ENCODE measurements at places on chromosomes 7 and 10. TPM values are rescaled to one million over a fixed set of nuclear protein-coding genes. Genes with fewer than 3 reads are reported as not detected.

RFC2 gene
- polyA plus RNA-seq = 46.6 TPM

SGMS1 gene
- polyA plus RNA-seq = 12.4 TPM

PRR15 gene
- not detected for polyA plus RNA-seq

COBL gene
- polyA plus RNA-seq = not detected

CYP2E1 gene
- not detected for polyA plus RNA-seq

LRRC4 gene
- not detected for polyA plus RNA-seq

MUC3A gene
- not detected for polyA plus RNA-seq

PLA2G12B gene
- not detected for polyA plus RNA-seq

SEMA3D gene
- polyA plus RNA-seq = not detected

SH3PXD2A gene
- polyA plus RNA-seq = 1.2 TPM

CADPS2 gene
- not detected for polyA plus RNA-seq

CLEC5A gene
- not detected for polyA plus RNA-seq

PON3 gene
- polyA plus RNA-seq = not detected

SPDYE2 gene
- polyA plus RNA-seq = 1.2 TPM

SPDYE2B gene
- polyA plus RNA-seq = not detected

TAS2R39 gene
- polyA plus RNA-seq = not detected

CCDC3 gene
- polyA plus RNA-seq = not detected

CFTR gene
- not detected for polyA plus RNA-seq

SMC3 gene
- 70.1 TPM for polyA plus RNA-seq

LAMTOR4 gene
- 443 TPM for polyA plus RNA-seq

CALHM3 gene
- not detected for polyA plus RNA-seq

AKR1C8 gene
- not detected for polyA plus RNA-seq

NODAL gene
- not detected for polyA plus RNA-seq

TRPV5 gene
- polyA plus RNA-seq = not detected

KCND2 gene
- not detected for polyA plus RNA-seq

IFIT1B gene
- not detected for polyA plus RNA-seq

NEUROG3 gene
- polyA plus RNA-seq = not detected

TRIL gene
- polyA plus RNA-seq = not detected

ANKRD22 gene
- not detected for polyA plus RNA-seq

GATA3 gene
- 2.0 TPM for polyA plus RNA-seq

SPOCK2 gene
- 65.5 TPM for polyA plus RNA-seq

EIF3B gene
- 84.4 TPM for polyA plus RNA-seq

CFAP70 gene
- polyA plus RNA-seq = 0.43 TPM

Measured in IgD-negative memory B cell (primary cell).